ENCODE measurements at places on chromosomes 2 and 18.
A peak's percentile ranks its signal among the peaks of the same experiment; 100 is the strongest.

- DNase-seq: no peak
Measured at GRCh38 chr18:63346480-63347183, 20.4 kb downstream of the KDSR start.

- DNase-seq: no peak
Measured at GRCh38 chr2:54523324-54523959, 67.3 kb downstream of the SPTBN1 start.

DNA sequence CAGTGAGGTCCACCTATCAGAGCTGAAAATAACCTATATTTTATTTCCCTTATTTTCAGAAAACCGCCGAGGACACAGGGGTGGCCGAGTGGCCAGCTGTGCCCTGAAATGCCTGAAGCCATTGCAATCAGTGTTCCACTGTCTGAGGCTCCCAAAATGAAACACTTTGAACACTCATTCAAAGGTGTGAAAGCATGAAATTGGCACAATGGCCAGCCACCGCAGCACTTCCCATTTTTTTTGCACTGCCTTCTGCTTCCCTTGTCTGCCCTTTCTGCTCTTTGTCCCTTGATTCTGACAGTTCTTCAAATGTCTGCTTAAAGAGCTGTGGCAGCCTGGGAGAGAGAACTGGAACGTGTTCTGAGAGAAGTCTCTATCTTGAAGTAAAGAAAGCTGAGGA is 1127.5 kb upstream of the CELF4 start:
- DNase-seq: no peak

GRCh38 chr2:10137053-10137843 is 14.7 kb downstream of the RRM2 start:
- DNase-seq: no peak

GRCh38 chr18:76992226-76993084 is 140.1 kb downstream of the MBP start:
- no peak for DNase-seq

- DNase-seq: no peak
Measured at GRCh38 chr2:173307293-173307692, 47.4 kb upstream of the CDCA7 start.

DNA sequence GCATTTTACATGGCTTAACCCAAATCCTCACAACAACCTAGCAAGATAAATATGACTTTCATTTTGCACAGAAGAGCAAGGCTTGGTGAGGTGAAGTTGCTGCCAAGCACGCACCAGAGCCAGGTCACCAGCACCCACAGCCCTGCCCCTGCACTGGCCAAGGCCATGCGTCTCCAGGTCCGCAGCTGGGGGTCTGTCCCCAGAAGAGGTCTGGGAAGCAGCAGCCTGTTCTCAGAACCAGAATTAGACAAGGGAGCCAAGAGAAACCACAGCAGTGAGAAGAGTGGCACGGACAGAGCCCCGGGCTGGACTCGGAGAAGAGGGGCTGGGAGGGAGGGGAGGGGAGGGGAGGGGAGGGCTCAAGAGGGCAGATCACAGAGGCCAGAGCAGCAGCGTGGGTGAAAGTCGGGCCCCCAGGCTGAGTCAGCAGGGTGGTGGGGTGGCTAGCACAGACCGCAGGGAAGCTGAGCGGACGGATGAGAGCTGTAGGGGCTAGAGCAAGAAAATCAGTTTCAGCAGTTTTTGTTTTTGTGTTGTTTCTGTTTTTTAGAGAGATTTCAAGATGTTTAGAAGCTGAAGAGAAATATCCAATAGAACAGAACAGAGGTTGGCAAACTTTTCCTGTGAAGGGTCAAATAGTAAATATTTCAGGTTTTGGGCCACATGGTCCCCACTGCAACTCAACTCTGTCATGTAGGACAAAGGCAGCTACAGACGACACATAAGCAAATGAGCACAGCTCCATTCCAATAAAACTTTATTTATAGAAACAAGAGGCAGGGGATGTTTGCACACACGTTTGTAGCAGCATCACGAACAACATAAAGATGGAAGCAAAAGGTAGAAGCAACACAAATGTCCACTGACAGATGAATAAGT is 7.4 kb upstream of the MTERF4 start:
- DNase-seq: no peak

DNA sequence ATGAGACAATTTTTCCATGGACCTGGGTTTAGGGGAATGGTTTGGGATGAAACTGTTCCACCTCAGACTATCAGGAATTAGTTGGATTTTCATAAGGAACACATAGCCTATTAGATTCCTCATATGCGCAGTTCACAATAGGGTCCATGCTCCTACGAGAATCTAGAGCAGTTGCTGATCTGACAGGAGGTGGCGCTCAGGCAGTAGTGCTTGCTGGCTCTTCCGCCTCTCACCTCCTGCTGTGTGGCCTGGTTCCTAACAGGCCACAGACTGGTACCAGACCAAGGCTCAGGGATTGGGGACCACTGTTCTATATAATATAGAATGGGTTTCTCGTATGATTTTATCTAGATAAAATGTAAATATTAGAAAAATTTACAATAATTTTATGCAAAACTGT is 338.7 kb downstream of the CPS1 start:
- peak; percentile 6 for DNase-seq
